ENCODE measurements at places on chromosomes 5 and 9.

DNA sequence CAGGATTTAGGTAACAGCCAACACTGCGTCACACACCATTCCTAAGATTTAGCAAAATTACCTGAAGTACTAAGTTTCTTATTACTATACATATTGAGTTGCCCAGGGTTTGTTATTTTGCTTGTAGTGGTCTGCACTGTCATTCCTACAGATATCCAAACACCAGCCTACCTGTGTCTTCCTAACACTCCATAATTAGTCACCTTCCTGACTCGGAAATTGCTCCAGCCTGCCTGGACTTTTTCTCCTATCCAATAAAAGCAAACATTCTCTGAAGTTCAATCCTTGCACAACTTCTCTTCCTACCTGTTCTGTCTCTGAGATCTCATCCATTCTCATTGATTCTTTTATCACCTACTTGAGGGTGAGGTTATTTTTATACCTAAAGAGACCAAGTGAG is 243.9 kb downstream of the NR2F1-AS1 start:
- no peak for DNase-seq

DNA sequence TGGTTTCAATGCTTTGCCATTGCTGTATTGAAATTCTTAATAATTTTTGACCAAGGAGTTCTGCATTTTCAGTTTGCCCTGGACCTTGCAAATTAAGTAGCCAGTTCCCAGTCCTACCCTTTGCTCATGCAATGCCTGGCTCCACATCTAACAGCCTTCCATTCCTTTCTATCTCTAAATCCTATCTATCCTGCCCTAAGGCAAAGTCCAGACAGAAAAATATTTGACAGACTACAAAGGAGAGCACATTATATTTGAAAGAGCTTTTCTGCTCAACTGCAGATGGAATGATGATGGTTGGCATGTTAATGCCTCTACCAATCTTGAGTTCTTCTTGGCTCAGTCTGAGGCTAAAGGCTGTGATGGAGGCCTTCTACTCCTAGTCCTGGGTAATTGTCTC is 15.5 kb downstream of the SLC22A4 start:
- DNase-seq: no peak

GRCh38 chr5:86101966-86102365 is 515.8 kb upstream of the COX7C start:
- DNase-seq: no peak

DNA sequence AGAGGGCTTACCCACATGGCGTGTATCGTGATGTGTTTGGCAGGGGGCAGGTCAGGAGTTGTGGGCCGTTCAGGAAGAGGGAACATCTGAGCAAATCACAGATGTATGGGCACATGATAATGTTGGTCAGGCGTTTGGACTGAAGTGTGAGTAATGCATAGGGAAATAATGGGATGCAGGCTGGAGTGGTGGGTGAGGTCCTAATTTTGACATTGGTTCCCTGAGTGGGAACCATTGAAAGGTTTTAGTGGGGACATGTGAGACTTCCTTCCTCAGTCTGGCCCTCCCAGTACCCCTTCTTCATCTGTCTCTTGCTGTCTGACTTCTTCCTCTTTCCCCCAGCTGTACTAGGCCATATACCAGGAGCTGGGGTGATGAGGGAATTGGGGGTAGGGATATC is 7.6 kb downstream of the OTULIN start:
- no peak for DNase-seq

DNA sequence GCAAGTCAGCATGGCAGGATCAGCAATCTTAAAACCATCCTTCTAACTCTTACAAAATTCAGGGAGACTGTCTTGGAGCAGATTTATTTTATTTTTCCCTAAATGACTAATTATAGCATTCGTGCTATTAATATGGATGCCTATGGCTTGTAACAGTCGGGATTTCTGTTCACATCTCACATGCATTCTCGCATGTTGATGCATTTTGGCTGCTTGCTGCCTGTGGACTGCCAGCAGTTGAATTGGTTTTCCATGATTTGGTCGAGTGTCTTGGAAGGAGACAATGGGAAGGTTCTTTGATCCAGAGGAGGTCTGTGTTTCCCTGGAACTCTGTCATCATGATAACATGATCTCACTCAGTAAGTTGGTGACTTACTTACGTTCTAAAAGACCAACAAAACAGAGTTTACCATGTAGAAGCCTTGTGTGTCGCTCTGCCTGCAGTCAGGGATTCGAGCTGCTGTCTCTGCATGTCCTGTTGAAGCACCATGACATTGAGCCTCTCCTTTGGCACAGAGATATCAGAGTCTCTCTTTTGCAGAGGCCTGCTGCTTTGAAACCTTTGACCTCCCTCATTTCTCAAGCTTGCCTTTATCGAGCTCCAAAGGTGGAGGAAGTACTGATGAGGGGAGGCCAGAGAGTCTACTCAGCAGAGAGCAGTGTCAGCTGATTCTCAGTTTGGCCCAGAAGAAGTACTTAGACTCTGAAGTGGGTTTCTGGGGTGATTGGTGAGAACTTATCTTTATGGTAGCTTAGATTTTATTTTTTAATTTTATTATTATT is 82.4 kb downstream of the ARHGAP26 start:
- no peak for DNase-seq

DNA sequence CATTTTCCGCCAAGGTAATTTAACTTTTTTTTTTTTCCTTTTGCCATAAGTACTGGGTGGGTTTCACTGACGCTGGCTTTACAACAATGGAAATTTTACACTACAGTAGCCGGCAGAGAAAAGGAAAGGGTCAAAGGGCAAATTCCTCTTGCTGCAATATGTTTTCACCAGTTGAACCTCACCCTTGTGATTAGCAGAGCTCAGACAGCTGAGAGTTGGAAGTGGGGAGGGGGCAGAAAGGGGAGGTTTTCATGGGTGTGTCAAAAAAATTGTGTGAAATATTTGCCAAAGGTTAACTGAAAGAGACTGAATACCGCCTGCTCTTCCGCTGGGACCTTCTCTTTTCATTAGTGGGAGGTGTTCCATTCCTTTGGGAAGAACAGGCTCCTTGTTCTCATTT is 296.9 kb downstream of the ADAMTS6 start:
- no peak for DNase-seq

Data from activated CD4-positive, alpha-beta T cell treated with anti-CD3 and anti-CD28 coated beads, Interleukin-2, amount 50 U/mL, for 24 hours (primary cell).